ENCODE measurements at places on chromosomes 13 and 19.

DNA sequence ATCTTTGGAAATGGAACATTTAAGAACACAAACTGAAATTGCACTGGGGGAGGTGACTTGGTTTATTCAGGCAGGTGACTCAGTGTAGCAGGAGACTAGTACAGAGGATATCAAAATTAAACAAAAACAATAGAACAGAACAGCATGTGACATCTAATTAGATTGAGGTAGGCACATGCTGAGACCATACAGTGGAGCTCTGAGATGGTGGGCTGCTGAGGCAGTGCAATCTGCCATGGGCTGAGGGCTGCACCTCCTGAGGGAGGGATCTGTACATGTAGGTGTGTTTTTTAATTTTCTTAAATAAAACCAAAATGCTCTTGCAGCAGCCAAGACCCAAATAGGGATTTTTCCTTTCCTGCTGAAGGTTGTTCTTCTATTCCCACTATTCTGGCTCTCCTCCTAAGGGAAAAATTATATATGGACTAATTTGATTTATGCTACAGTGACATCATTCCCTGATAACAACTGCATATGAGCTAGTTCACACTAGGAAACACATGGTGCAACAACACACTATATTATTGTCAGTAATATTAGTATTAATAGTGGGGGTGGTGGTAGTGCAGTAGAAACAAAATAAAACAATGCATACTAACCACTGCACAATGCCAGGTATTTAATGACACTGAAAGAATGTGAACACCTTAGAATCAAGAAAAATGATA, 48.0 kb downstream of the LNX2 start:
- no peak for DNase-seq

DNA sequence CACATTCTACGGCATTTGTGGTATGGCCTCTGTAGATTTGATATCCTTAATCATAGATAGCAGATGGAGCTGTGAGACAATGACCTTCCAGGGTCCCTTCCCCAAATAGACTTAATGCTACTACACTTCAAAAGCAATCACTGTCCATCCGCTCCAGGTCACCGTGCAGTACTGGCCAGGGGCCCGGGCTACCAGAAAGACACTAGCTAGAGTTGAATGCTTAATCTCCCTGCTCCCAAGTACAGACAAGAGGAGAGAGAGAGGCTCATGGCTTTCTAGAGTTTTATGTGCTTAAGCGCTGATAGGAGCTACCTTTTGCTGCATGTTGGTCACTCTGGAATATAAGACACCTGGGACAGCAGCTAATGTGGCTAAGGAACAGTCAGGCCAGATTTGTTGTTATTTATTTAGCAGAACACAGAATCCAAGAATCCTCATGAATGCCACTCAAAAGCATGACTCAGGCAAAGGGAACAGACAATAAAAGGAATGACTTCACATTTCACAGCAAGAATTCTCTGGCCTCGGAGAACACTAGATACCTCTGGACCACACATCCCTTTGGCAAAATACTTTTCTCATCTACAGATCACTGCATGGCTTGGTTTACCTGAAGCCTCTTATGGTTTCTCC, 165.0 kb downstream of the LACC1 start:
- DNase-seq = no peak

- DNase-seq = no peak
Observed at GRCh38 chr19:13781547-13781946, 7.3 kb downstream of the C19orf53 start.

- no peak for DNase-seq
Observed at GRCh38 chr13:107332188-107332587, 764.3 kb upstream of the ARGLU1 start.

- no peak for DNase-seq
Observed at GRCh38 chr13:40235160-40235796, 431.2 kb downstream of the FOXO1 start.

DNA sequence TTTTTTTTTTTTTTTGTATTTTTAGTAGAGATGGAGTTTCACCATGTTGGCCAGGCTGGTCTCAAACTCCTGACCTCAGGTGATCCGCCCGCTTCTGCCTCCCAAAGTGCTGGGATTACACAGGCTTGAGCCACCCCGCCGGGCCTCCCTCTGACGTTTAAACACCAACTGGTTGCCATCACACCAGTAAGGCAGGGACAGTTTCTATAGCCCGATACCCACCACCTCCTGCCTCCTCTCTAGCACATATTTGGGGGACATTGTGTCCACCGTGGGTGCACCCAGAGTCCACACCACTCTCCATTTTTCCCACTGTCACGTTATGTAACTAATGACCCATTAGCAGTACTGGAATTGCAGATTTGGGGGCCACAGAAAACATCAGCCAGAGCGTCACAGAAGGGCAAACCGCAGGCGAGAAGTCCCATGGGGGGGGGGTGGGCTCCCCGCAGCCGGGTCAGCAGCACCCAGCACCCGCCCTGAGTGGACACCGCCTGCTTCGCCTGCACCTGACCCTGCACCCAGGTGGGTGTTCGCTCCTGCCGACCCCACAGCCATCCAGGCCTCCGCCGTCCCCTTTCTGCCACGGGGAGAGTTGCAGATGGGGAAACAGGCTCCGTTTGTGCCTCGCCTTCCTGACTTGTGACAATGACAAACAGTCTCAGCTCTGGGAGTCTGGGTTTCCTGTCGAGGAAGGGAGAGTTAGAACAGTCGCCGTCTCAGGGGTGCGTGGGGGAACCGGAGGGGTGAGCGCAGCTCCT, 3.6 kb downstream of the ONECUT3 start:
- no peak for DNase-seq

DNA sequence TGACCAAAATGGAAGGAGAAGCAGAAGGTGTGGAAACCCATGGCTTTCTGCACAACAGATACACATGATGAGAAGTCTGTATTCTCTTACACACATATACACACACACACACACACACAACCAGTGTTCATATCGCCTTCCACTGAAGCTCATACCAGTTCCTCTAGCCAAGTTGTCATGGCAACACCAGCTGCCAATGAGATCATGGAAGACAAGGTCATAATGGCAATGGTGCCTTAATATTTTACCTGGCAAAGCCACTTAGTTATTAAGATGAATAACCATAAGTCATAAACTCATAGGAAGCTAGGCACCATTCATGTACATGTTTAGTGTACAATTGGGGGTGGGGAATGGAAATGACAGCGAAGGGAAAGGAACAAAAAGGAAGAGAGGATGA, 2.6 kb upstream of the DHRS12 start:
- DNase-seq = no peak
